Fibroblast of mammary gland (primary cell): ENCODE measurements at places on chromosomes 13 and 19.

- no peak for DNase-seq
These were observed 71.9 kb downstream of the OLFM4 start for GRCh38 chr13:53100394-53101063.

- DNase-seq = peak; percentile 43
These were observed 47.9 kb downstream of the DCT start for GRCh38 chr13:94431574-94431973.

GRCh38 chr19:16070366-16070990 lies 5.8 kb upstream of the TPM4 start:
- DNase-seq = no peak

DNA sequence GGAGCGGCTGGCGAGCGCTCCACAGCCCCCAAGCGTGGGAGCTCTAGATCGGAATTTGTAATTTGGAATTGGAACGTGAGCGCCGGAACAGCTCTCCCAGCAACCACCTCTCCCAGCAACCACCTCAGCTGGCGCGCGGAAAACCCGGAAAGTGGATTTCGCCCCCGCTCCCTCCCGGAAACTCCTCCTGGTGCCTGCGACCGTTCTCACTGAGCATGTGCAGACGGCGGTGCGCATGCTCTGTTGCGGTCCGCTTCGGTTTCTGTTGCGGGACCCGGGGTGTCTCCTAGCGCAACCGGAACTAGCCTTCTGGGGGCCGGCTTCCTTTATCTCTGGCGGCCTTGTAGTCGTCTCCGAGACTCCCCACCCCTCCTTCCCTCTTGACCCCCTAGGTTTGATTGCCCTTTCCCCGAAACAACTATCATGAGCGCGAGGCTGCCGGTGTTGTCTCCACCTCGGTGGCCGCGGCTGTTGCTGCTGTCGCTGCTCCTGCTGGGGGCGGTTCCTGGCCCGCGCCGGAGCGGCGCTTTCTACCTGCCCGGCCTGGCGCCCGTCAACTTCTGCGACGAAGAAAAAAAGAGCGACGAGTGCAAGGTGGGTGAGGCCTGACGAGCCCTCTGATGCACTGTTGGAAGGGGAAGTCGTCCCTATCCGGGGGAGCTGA lies at the start of gene TM9SF2:
TM9SF2 (plus strand) TSS at position 289 of the 664 bp plus-strand sequence; CDS start at position 424, 135 bp downstream.
- peak; percentile 95 for DNase-seq

GRCh38 chr13:96797136-96797535 lies 197.1 kb downstream of the OXGR1 start:
- DNase-seq = no peak

GRCh38 chr13:32261567-32261966 lies 53.6 kb downstream of the ZAR1L start:
- DNase-seq = peak; percentile 94

- no peak for DNase-seq
These were observed 418.2 kb downstream of the KLF12 start for GRCh38 chr13:73715911-73716510.

DNA sequence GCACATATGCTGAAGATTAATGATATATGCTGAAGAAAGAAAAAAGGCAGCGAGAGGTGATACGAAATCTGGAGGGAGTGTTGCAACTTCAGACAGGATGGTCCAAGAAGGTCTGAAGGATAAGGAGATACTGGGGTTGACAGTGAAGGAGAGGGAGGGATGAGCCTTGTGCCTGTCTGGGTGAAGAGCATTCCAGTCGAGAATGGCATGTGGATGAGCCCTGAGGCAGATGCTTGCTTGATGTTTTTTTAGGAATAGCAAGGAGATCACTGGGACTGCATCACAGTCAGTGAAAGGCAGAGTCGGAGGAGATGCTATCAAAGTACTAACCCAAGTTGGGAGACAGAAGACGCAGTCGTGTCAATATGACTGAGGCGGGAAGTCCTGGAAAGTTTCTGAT lies 13.3 kb upstream of the LAIR2 start:
- no peak for DNase-seq

DNA sequence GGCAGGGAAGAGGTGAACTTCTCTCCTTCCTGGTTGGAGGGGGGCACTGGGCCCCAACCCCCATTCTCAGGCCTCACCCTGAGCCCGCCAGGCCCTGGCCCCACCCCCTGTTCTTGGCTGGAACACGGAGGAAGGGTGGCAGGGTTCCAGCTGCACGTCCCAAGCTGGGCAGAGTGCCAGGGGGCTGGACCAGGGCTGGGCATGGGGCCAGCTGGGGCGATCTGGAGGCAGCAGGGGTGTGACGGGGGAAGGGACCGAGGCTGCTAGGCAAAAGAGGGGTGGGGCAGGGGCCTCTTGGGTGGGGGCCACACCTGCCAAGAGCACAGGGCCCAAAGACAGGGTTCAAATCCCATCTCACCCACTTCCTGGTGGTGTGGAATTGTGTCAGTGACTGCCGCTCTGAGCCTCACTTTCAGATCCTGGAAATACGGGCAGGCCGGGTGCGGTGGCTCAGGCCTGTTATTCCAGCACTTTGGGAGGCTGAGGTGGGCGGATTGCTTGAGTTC lies 2.2 kb downstream of the HIF3A start:
- DNase-seq = peak; percentile 88

DNA sequence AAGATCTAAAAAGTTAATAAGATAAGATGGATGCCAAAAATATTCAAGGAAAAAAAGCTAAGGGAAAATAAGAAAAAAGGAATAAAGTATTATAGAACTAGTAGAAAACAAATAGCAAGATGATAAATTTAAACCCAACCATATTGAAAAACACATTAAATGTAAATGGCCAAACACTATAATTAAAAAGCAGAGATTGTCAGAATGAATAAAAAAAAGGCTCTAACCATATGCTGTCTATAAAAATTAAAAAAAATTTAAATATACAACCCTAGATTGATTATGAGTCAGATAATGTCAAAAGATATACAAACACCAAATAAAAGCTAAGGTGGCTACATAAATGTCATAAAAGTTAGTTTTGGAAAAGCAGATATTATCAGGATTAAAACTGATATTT lies 617.5 kb upstream of the SGCG start:
- no peak for DNase-seq

DNA sequence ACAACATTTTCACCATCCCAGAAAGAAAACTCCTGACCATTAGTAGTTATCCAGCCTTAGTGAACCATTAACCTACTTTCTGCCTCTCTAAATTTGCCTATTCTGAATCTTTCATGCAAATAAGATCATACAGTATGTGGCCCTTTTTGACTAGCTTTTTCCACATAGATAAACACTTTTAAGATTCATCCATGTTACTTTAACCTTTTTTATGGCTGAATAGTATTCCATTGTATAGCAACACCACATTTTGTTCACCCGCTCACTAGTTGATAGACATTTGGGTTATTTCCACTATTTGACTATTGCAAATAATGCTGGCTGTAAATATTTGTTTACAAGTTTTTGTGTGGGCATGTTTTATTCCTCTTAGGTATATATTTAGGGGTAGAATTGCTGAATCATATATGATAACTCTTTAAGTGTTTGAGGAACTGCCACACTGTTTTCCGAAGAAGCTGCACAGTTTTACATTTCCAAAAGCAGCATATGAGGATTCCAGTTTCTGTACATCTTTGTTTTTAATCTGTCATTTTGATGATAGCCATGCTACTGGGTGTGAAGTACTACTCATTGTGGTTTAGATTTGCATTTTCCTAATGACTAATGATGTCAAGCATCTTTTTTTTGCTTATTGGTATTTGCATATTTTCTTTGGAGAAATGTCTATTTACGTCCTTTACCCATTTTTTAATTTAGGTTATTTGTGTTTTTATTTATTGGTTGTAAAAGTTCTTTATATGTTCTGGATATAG lies 17.1 kb downstream of the COG6 start:
- peak; percentile 23 for DNase-seq

GRCh38 chr13:25237083-25237482 lies 50.2 kb downstream of the MTMR6 start:
- no peak for DNase-seq
